Stimulated activated CD8-positive, alpha-beta memory T cell treated with anti-CD3 and anti-CD28 coated beads, Interleukin-15, amount 100 ng/mL, for 4 hours (primary cell): ENCODE measurements at places on chromosomes 1 and 21.
A peak's percentile ranks its signal among the peaks of the same experiment; 100 is the strongest.

GRCh38 chr1:89022167-89022959, at the start of gene GBP3:
Gene GBP3 (minus strand): TSS chr1:89022866. CDS start chr1:89020721, 2,145 bp downstream.
- DNase-seq, result no peak

DNA sequence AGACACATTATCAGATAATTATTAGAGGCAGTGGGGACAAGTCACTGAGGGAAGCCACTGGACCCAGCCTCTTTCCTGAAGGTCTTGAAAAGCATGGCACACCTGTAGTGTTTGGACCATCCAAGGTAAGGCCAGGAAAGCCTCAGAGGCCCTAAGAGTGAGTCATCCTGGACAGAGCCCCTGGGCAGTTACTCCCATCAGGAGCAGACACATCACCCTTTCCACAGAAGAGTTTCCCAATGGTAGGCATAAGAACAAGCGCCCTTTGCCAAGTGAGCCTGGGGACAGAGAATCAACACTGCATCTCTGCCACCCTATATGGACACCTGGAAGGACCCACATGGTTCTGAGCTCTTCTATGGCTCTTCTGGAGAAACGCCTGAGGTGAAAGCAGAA, 136.0 kb downstream of the PLXNA2 start:
- DNase-seq, result no peak

- no peak for DNase-seq
Observed at GRCh38 chr21:35521852-35522505, 472.9 kb upstream of the RUNX1 start.

- no peak for DNase-seq
Observed at GRCh38 chr1:217402301-217402700, 228.6 kb downstream of the GPATCH2 start.

GRCh38 chr1:204337036-204337429, 22.7 kb downstream of the PLEKHA6 start:
- DNase-seq, result no peak

GRCh38 chr21:19508844-19509243, 1105.3 kb upstream of the TMPRSS15 start:
- no peak for DNase-seq

GRCh38 chr1:43977376-43978263, 1.4 kb upstream of the B4GALT2 start:
- no peak for DNase-seq

DNA sequence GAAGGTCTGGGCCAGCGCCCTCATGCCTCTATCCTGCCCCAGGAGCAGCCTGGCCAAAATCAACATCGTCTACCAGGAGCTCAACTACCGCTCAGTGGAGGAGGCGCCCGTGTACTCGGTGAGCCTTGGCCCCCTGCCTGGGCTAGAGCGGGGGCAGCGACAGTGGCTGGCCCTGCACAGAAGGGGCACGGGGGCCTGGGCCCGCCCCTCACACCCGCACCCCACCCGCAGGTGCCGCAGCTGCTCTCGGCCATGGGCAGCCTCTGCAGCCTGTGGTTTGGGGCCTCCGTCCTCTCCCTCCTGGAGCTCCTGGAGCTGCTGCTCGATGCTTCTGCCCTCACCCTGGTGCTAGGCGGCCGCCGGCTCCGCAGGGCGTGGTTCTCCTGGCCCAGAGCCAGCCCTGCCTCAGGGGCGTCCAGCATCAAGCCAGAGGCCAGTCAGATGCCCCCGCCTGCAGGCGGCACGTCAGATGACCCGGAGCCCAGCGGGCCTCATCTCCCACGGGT, 10.8 kb downstream of the SCNN1D start:
- no peak for DNase-seq

DNA sequence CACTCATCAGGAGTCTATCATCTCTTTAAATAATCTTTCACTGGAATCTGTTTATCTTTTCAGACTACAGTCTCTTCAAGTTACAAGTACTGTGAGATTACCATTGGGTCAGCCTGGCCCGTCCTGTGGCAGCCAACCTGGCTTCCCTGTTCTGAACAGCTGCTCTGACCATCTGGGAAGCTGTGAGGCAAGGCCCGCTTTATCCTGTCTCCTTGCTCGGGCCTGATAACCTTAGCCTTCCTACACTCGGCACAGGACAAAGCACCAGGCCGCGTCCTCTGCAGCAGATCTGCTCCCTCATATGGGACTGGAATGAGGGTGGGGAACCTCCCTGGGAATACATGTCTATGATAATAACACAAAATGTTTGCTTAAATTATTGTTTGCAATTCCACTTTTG, 113.3 kb downstream of the PTPN14 start:
- no peak for DNase-seq

GRCh38 chr1:92408825-92409224, 77.9 kb downstream of the GFI1 start:
- no peak for DNase-seq

- DNase-seq, result no peak
Observed at GRCh38 chr1:198968866-198969265, 330.0 kb downstream of the PTPRC start.

DNA sequence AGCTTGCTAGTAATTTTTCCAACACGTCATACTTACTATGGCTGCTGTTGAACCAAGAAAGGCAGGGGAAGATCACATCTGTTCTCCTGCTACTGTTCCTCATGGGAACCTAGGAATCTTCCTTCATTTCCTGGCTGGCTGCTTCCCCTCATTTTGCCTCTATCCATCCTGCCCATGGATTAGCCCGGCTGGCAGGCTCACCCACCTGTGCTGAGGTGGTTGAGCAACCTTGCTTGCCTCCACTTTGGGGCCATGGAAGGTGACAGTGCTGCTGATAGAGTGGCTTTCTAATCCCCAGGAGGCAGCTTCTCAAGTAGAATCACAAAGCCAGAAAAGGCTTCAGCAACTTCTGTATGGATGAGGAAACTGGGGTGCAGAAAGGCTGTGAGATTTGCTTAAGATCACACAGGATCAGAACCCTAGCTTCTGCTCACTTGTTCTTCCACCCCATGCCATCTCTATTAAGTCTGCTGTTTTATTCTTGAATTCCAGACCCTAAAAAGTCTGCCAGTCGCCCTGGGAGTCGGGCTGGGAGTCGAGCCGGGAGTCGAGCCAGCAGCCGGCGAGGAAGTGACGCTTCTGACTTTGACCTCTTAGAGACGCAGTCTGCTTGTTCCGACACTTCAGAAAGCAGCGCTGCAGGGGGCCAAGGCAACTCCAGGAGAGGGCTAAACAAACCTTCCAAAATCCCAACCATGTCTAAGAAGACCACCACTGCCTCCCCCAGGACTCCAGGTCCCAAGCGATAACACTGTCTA, 6.2 kb upstream of the BMP8A start:
- DNase-seq, result no peak

- DNase-seq, result no peak
Observed at GRCh38 chr1:228108742-228109072, 392 bp downstream of the MRPL55 start.

DNA sequence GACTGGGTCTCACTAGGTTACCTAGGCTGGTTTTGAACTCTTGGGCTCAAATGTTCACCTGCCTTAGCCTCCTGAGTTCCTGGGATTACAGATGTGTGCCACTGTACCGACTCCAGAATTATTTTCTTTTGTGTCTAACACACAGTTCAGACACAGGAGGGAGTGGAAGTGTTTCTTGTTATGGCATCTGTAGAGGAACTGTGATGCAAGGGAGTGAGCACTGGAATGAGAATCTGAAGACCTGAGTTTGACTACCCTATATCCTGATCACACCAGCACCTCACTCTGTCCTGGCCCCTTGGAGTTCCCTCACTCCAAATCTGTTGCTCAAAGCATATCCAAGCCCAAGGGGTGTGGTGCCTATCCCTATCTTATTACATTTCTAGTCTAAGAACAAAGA, 15.2 kb downstream of the OPTC start:
- DNase-seq, result no peak

DNA sequence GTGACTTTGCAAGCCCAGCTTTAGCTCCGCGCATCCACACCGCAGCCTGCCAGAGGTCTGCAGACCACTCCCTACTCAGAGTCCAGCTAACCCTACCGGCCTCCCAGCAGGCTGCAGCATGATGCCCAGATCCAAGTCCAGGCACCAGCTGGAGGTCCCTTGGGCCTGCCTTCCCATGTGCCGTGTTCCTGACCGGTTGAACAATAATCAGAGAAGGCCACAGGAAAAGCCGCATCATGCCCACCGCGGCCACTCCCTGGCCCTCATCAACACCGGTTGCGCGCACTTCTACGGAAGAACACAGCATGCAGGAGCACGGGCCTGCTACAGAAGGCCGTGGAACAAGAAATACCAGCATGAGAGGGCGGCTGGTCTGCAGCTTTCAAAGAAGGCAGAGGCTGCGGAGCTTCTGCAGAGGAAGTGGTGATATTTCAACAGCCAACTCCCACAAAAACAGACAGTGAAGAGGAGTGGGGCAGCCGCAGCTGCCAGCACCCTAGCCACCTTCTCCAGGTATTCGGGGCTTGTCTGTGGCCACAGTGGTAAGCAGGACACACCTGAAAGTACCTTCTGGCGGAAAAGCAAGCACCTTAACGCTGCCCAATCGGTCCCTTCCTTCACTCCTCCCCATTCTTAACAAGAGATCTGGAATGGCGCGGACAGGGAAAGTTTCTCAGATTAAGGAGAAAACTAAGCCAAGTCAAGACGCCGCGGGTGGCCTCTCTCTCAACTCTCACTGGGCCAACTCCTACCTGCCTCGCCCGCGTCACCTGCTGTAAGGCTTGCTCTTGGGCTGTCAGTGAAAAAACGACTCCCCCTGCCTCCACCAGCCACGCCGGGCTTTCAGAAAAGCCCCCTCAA, 1.5 kb downstream of the PGBD5 start:
- DNase-seq, result no peak

DNA sequence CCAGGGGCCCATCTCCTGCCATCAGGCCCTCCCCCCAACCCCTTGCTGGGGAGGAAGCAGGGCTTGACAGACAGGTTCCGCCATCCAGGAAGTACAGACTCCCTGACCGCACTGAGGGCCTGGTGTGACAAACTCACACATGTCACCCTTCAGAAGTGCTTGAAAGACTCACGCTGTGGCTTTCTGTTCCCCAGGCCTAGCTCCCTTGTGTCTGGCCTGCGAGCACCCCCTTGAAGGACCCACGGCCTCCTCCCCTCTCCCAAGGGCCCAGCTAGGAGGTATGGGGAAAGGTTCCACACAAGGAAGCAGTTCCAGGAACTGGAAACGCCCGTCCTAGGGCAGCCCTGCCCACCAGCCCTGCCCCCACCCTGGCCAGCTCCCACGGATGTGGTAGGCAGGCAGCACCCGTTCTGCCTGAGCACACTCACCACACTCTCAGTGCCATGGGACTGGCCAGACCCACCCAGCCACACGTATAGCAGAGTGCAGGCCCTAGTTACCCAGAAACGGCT, 26.7 kb downstream of the SLC2A1 start:
- peak; percentile 58 for DNase-seq

GRCh38 chr1:246160905-246161304, 346.2 kb downstream of the SMYD3 start:
- DNase-seq, result no peak

DNA sequence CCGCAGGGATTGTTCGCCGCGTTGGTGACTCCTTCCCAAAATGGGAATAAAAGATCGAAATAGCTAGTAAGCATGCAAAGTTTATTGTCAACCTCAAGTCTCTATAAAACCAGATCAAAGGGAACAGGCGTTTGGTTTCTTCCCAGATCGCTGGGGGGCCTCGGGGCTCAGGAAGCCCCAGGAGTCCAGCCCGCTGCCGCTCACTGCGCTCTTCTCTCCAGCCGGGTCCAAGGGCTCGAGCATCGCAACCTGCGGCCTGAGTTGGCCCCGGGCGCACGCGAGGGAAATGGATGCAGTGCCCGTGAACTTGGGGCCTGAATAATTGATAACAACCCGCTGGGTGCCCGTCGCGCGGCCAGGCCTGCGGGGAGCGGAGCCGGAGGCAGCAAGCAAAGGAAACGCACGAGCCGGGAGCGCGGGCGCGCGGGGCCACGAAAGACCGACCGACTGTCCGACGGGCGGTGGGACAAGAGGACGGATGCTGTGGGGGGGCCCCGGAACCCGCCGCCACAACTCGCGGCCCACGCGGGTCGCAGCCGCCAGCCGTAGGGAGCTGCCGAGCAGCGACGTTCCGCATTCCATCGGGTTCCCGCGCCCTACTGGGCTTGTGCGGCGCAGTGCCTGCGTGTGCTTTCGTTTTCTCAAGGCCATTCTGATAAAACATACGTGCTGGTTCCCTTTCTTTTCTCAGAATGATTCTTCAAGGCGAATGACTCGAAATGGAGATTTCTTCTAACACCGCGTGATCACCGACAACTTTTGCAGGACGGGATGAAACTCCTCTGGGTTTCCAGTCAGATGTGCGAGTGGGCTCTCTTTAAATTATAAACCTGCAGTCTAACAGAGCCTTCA, 14.0 kb upstream of the ALX3 start:
- DNase-seq, result no peak

DNA sequence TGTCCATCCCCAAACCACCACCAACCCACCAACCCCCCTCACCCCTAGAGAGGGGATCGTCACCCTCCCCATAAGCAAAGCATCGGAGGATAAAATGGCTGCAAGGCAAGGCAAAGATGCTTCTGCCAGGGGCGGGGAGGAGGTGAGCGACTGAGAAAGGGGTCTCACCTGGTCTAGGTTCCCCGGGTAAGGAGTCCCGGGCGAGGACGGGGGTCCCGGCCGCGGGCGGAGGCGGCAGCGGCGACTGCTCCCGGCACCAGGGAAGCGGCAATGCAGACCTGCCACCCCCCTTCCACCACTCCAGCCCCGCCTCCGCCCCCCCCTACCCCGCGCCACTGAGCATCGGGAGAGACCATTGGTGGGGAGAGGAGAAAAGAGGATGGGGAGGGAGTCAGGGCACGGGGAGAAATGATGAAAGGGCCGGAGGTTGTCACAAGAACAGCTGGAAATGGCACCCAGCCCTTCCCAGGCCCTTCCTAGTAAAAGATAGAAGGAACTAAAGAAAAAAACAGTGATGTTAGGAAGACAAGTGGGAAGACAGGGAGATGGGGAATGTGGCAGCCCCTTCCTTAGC, at the start of gene SV2A:
Gene SV2A (minus strand): TSS at position 274 of the 574 bp plus-strand sequence. CDS start 4,004 bp downstream, outside the sequence.
- DNase-seq, result no peak

- no peak for DNase-seq
Observed at GRCh38 chr21:45074818-45075595, 627 bp downstream of the ADARB1 start.

DNA sequence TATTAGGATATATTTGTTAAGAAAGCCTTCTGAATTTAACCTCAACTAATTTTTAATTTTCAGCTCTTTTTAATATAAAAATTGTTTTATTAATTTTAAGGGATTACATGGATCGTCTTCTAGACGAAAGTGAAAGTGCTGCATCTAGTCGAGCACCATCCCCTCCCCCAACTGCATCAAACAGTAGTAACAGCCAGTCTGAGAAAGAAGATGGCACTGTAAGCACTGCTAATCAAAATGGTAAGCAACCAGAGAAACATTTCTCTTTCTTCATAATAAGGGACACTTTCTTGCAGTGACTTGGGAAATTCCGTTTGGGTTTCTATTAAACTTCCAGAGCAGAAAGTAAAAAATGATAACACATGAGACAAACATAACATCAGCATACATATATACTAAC, 56.9 kb downstream of the MIER1 start:
- DNase-seq, result no peak

GRCh38 chr1:37037690-37038089, 3.4 kb upstream of the GRIK3 start:
- no peak for DNase-seq

- DNase-seq, result no peak
Observed at GRCh38 chr1:107523061-107523460, 382.2 kb downstream of the NTNG1 start.
